ENCODE measurements at places on chromosomes 13 and 19. TPM values are rescaled to one million over a fixed set of nuclear protein-coding genes. Genes with fewer than 3 reads are reported as not detected.

Gene ZNF441
- total RNA-seq: 2.7 TPM

DNA sequence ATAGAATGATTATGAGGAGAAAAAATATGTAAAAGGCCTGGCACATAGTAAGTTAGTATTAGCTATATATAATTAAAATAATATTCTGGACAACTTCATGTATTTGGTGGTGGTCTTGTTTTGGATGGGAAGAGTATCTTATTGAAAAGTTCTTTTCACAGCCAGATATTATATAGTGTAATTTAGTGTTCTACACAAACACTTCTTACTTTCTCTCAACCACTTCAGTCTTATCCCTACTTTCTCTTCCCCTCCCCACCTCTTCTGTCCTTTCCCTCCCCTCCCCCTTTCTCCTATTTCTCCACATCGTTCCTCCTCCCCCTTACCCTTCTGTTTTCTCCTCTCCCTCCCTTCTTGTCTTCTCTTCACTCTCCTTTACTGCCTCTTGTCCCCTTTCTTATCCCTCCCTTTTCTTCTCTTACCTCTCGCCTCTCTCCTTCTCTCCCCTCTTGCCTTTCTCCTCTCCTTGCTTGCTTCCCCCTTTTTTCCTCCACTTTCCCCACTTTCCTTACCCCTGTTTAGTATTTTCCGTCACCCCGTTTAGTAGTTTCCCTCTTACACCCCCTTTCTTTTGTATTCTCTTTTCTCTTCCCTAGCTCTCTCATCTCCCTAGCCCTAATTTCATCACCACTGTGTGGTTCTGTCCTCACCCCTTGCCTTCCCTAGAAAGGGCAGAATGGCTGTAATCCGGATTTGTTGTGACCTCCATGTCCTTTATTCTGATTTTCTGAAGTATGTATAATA lies 107.2 kb upstream of the MLNR start:
- DNase-seq: no peak

GRCh38 chr19:21934131-21934530 lies 76.6 kb downstream of the ZNF208 start:
- DNase-seq: no peak

- DNase-seq: no peak
These were observed 230.0 kb downstream of the MYO16 start for GRCh38 chr13:108859197-108860012.

DNA sequence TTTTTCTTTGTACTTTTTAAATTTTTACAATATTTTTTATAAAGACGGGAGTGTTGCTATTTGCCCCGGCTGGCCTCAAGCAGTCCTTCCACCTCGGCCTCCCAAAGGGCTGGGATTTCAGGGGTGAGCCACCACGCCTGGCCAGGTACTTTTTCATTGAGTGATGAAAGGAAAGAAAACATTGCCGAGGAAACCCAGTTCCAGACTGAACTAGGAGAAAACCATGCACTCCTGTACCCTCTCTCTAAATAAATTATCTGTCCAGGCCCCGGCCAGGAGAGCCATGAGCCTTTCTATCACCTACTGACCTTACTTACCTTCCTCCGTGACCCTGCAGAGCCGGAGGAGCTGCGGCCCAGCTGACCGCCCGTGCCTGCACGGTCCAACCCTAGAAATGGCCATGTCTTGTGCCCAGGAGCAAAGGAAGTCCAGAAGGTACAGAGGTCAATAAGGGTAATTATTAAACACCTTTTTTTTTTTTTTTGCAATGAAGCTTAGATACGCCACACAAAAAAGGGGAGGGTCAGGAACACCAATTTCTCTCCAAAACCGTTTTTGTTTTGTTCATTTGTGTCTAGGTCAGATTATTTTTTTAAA lies at the start of gene SLC7A9:
Gene SLC7A9 (minus strand): TSS at position 399 of the 597 bp plus-strand sequence. CDS start 1,233 bp downstream, outside the sequence.
- DNase-seq: no peak

- no peak for DNase-seq
These were observed 5.9 kb downstream of the NANOS3 start for GRCh38 chr19:13882836-13883235.
